ENCODE measurements at places on chromosomes 6 and 20. TPM values are rescaled to one million over a fixed set of nuclear protein-coding genes. Genes with fewer than 3 reads are reported as not detected.

DNA sequence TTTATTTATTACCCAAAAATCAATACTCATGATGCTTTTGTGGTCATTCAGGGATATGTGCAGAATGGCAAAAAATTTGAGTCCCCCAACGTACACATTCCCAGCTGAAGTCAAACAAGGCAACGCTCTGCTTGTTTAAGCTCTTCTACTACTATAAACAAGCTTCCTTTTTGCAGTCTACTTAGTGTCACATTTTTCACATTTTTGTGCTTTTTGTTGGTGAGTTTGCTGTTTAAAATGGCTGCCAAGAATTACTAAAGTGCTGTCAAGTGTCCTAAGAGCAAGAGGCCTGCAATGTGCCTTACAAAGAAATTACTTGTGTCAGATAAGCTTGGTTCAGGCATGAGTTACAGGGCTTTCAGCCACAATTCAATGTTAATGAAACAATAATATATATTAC, 2.1 kb downstream of the WFDC8 start:
- DNase-seq: no peak

- no peak for DNase-seq
Observed at GRCh38 chr6:30844118-30844535, 40.2 kb upstream of the DDR1 start.

DNA sequence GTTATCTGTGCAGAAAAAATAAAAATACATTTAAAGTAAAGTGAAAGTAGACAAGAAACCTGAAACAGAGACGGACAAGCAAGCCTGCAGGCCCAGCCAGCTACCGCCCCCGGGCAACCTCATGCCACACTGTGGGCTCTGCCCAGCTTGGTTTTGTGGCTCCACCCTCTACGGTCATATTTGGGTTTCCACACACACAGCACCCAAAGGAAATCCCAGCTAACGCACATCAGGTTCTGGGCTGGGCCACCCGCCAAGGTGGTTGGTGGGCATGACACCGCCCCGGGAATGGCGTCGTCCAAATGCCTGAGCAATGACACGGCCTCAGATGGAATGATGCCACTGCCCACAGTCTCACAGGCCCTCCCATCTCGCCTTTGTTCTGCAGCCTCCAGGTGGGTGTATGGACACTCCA, 22.9 kb downstream of the FAM110A start:
- peak; percentile 91 for DNase-seq

- DNase-seq: peak; percentile 85
Observed at GRCh38 chr20:19807191-19807945, 49.3 kb downstream of the RIN2 start.

Gene ENTPD6
- 88.4 TPM for total RNA-seq

DNA sequence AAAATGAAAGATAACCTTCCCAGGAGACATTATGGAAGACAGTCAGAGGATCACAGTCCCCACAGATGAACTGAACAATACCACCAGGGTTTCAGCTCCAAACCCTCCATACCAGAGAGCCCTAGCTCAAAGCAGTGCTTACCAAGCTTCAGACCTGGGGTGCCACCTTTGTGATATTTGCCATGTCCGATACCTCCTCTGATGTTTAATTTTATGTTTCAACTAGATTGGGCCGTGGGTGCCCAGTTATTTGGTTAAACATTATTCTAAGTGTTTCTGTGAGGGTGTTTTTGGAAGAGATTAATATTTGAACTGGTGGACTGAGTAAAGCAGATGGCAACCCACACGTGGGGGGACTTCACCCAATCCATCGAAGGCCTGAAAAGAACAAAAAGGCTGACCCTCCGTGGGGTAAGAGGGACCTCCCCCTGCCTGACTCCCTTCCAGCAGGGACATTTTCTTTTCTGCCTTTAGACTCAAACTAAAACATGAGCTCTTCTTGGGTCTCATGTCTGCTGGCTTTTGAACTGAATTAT, 11.8 kb downstream of the SCML4 start:
- DNase-seq: no peak

DNA sequence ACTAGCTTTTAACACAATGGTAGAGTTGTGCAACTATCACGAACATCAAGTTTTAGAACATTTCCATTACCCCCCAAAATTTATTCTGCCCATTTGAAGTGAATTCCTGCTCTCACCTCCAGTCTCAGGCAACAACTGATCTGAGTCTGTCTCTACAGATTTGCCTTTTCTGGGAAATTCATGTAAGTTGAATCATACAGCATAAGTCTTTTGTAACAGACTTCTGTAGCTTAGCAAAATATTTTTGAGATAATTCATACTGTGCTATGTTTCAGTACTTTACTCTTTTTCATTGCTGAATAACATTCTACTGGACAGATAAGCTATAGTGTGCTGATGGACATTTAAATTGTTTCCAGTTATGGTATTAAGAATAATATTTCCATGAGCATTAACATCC, 447.3 kb upstream of the GJE1 start:
- DNase-seq: no peak

DNA sequence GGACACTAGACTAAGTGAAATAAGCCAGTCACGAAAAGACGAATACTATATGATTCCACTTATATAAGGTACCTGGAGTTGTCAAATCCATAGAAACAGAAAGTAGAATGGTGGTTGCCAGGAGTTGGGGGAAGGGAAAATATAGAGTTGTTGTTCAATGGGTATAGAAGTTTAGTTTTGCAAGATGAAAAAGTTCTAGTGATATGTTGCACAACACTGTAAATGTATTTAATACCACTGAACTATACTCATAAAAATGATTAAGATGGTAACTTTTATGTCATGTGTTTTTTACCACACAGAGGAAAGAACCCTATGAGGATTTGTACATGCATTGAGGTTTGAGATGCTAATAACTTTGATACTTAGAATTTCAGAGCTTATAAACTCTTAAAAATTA, 46.0 kb upstream of the TRAM2 start:
- DNase-seq: no peak

- DNase-seq: no peak
Observed at GRCh38 chr6:33826537-33826936, 22.7 kb upstream of the MLN start.

Gene HUS1B
- total RNA-seq: 0.17 TPM

DNA sequence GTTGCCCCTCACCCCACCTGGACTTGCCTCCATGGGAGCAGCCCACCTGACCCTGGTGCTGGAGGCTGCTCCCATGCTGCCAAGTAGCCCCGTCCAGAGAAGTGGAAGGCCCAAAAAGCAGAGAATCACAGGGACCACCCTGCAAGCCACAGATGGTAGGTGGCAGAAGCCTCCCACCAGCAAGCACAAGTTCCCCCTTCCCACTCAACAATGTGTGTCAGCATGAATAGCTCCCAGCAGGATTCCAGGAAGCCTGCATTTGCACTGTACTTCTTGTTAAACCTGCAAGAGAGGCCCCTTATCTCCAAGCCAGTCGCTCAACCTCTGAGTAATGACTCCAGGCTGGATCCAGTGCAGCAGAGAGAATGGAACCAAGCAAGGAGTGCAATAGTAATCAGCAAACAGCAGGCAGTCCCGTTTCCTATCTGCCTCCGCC, 180.8 kb upstream of the CST7 start:
- no peak for DNase-seq

Gene TSBP1
- total RNA-seq: not detected

GRCh38 chr20:10603971-10604864, 69.6 kb downstream of the JAG1 start:
- DNase-seq: peak; percentile 89

GRCh38 chr6:17429383-17430061, 36.1 kb downstream of the CAP2 start:
- DNase-seq: no peak

Gene PFDN4
- total RNA-seq: 245 TPM

GRCh38 chr20:745683-746301, 22.5 kb downstream of the SLC52A3 start:
- DNase-seq: no peak

DNA sequence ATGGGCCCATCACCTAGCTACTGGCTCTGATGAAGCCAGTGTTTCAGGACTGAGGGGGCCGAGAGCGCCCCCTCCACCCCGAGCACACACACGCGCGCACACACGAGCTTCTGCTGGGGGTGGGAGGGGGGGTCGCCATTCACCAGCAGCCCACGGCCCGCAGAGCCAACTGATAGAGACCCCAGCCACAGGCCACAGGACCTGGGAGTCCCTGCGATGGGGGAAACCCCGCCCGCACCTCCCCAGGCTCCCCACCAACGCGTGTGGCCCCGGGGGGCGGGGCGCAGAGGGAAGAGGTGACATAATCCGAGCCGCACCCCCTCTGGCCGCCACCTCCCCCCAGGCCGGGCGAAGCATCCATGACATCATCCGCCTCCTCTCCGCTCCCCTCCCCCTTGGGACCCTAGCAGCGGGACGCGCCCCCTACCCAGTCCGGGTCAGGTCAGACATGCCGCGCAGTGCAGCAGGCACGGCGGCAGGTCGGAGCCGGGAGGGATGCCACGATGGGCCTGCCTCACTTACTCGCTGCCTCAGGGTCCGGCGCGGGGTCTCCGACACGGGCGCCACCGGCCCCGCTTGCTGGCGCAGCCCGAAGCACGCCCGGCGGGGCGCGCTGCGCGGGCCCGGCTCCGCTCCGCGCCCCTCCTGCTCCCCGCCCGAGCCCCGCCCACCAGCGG, at the start of gene LZTS3:
Gene LZTS3 (minus strand): TSS at position 617 of the 677 bp plus-strand sequence. CDS start 6,386 bp downstream, outside the sequence.
- DNase-seq: peak; percentile 58

DNA sequence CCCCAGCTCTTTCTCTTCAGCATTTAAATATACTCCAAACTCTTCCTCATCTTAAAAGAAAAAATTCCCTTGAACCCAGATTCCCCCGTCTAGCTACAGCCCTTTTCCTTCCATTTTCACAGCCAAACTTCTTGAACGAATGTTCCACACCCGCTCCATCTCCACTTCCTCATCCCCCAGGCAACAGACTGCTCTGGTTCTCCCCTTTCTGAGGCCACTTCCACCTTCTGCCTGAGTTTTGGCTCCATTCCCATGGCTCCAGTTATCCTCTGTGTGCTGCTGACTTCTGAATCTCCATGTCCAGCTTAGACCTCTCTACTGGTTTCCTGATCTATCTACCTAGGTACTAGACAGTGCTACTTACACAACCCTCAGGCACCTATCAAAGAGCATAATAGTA, 106.4 kb downstream of the RALGAPA2 start:
- DNase-seq: no peak

Gene OR12D3
- total RNA-seq: not detected

- no peak for DNase-seq
Observed at GRCh38 chr6:149455031-149455732, 29.6 kb downstream of the ZC3H12D start.

DNA sequence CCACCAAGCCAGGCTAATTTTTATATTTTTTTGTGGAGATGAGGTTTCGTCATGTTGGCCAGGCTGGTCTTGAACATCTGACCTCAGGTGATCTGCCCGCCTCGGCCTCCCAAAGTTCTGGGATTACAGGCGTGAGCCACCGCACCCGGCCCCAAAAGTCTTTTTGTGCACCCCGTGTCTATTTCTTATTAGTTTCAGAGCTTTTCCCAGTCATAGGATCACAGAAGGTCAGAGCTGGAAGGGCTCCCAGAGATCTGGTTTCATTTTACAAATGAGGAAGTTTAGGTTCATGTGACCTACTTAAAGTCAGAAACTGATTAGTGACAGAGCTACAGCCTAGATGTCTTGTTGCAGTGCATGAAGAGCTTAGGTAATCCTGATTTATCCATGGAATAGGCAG, 1.6 kb upstream of the OGFRL1 start:
- DNase-seq: no peak

GRCh38 chr6:65229825-65230224, 477.2 kb downstream of the EYS start:
- peak; percentile 14 for DNase-seq

- no peak for DNase-seq
Observed at GRCh38 chr20:32278199-32278643, 770 bp downstream of the KIF3B start.

GRCh38 chr20:41392295-41392694, 25.7 kb upstream of the EMILIN3 start:
- DNase-seq: no peak

DNA sequence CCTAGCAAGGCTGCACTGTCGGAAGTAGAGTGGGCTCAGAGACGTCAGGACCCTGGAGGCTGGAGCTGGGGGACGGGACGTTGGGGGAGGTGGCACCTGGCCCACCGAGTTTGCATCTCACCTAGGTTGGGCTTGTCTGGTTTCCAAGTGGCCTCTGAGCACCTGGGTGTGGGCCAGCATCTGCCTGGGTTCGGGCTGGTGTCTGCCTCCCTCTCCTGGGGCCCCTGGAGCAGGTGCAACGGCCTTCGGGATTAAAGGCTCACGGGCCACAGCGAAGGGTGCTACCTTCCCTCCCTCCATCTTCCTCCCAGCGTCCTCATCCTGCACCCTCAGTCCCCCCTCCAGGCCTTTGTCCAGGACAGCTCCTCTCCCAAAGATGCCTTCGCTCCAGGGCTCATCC, 6.0 kb downstream of the HRH3 start:
- no peak for DNase-seq

Gene METTL24
- total RNA-seq: not detected

DNA sequence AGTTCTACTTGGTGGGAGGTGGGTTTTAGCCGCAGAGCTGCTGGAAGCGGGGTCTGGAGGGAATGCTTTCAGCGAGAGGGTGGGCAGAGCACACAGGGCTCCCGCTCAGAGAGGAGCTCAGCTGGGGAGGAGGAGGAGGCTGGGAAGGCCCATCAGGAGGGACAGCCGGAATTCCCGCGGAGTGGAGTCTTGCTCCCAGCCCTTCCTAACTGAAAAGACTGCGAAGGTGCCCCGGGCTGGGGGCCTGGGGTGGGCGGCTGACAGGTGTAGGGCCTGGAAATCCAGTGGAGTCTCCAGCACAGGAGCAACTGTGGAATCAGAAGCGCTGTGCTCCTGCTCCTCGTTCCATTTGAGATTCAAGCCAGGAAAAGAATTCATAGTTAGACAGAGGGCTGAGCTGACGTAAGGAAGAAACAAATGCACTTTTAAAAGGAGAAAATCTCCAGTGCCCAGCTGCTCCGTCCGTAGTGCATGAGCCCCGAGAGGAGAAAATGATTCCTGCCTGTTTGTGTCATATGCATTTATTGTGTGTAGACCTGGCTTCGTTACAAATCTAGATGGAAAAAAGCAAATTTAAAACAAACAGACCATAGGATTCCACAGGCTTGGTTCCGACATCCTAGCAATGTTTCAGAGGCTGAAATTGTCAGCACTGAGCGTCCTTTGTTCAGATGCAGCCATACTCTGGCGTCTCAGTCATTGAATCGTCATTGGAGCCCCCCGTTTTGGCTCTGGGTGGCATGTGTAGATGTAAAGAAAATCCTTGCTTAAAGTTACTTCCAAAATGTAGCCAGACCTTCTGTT, 197.7 kb downstream of the SMOC2 start:
- no peak for DNase-seq

DNA sequence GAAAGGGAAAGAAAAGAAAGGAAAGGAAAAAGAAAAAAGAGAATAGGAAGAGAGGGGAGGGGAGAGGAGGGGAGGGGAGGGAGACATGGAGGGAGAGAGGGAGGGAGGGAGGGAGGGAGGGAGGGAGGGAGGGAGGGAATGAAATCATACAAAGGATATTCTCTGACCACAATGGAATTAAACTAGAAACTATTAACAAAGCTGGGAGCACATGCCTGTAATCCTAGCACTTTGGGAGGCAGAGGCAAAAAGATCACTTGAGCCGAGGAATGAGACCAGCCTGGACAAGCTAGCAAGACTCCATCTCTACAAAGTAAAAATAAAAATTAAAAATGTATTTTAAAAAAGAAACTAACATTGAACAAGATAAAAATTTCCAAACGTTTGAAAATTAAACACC, 62.8 kb downstream of the ILRUN start:
- DNase-seq: no peak

Gene IPCEF1
- total RNA-seq: 0.20 TPM

Gene TCF21
- total RNA-seq: not detected
